ENCODE measurements at places on chromosomes 13 and 19.

- no peak for DNase-seq
These were observed 4.0 kb upstream of the PNMA8B start for GRCh38 chr19:46499692-46500091.

- no peak for DNase-seq
These were observed 13.6 kb upstream of the GPI start for GRCh38 chr19:34351382-34351826.

DNA sequence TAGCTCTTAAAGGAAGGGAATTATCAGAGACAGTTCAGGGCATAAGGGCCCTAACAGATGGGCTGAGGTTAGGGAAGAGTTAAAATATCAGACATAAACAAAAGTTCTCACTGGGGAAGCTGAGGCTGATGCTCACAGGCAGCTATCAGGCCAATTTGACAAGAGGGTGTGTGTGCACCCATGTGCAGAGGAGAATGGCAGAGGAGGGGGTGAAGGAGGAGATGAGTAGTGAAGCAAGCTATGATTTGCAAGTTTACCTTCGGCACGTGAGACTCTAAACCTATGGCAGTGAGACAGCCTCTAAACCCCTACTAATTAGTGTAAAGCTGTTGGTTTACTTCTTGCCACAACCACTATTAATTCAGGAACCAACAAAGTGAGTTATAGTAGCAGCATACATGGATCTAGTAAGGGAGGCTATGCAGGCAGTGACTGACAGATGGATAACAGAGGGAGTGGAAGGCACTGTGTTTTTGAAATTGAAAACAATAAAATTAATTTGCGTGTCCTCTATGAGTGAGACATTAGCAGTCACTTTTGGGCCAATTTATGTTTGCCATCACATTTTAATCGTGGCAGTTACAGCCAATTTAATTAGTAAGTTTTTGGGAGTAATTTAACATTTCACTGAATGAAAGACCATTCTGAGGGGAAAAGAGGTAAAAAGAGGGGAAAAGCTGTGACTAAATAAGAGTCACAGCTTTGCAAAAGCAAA lies 99.6 kb upstream of the HTR2A start:
- no peak for DNase-seq

DNA sequence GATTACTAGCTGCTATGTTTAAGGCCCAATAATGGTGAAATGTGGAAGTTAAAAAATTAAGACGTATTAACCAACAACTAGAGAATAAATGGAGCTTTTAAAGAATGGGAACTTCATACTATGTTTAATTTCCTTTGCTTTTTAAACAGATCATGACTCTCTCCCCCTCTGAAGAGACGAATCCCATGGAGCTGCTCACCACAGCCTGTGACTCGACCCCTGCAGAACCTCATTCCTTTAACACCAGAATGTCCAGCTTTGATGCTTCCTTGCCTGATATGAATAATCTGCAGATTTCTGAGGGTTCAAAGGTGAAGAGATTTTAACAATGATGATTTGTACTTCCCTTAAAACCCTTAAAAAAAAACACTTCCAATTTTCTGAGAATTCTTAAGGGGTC lies 53.0 kb downstream of the ZAR1L start:
- DNase-seq = no peak

GRCh38 chr19:53365899-53366493 lies 491 bp downstream of the ZNF525 start:
- DNase-seq = peak; percentile 62
